ENCODE measurements at places on chromosomes 3 and 15.

DNA sequence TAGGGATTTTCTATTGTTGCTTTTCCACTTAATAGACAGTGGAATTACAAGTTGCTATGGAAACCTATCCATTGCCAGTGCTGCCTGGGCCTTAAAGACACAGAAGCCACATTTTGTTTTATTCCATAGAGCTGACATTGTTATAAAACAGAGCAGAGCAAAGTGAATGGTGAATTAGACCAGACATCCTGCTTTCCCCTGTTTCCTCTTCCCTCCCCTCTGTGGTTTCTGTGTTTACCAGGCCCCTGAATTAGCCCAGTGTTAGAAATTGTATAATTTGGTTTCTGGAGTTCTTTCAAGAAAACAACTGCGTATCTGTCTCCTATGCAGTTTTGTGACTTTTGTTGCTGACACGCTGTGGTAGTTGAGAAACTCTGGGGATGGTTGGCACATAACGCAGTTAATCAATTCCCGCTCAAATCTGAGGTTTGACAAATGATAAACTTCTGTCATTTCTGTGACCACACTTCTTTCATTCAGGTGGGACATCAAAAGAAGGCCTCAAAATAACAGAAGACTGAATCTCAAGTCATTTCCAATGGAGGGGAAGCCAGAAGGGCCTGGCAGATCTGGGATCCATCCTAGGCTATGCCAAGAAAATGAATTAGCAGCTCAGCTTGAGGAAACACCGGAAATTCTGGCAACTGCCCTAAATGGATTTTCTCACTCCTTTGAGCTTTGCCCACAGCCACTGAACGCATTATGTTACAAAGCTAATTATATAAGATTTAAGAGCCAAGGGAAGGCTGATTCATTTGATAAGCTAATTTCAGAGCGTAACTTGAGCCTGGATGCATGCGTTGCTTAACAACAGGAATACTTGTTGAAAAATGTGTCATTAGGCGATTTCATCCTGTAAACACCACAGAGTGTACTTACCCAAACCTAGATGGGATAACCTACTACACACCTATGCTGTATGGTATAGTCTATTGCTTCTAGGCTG, 46.9 kb downstream of the NR1D2 start:
- DNase-seq: no peak

DNA sequence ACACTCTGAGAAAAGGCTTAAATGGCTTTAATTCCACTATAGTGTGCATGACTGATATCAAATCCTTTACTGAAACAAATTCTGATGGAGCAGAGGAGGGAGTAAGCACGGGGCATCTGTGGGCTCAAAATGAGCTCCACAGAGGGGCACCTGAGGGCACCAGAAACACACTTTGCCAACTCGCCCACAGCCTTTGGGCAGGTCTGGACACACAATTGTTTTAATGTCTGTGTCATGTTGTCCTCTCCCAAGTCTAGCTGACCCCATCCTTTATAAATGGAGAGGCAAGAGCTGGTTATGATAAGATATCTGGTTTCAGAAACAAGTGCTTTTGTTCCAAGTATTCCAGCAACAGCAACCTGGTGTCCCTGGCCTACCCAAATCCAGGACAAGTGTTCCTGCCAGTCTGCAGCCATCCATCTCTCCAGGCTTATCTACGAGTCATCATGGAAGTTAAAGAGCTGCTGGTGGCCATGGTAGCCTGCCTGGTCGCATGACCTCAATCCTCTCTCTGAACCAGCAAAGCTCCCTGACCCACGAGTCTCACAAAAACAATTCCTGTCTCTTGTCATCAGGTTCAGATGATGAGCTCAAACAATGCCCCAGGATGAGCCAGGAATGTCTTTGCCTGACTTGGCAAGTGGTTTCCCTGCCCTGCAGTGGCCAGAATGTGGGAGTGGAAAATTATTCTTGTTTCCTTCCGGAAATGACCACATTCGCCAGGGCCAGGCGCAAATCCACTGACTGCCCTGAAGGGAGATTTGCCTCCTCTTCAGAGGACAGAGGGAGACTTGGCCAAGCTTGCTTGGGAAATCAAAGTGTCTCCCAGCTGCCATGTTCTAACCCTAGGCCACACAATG, 64.4 kb upstream of the TPM1 start:
- no peak for DNase-seq

GRCh38 chr3:116188231-116188785, 257.0 kb downstream of the LSAMP start:
- no peak for DNase-seq

GRCh38 chr3:71652781-71653413, 69.4 kb upstream of the FOXP1 start:
- DNase-seq: no peak

- no peak for DNase-seq
Observed at GRCh38 chr3:145448436-145448835, 712.5 kb downstream of the PLOD2 start.

DNA sequence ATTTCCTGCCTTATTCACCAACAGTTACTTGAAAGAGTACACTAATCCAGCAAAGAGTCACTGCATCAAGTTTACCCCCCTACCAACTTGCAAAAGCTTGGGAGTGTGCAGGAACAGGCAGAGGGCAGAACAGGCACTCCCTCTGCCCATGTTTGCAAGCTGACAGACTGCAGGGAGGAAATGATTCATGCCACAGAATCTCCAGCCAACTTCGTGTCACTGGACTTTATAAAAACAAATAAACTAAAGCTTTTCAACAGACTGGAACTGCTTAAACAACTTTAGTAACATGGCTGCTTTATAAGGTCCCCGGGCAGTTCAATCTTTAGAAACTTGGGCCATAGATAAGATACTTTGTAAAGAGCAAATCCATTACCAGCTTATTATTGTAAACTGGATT, 129.5 kb downstream of the THRB start:
- DNase-seq: no peak

DNA sequence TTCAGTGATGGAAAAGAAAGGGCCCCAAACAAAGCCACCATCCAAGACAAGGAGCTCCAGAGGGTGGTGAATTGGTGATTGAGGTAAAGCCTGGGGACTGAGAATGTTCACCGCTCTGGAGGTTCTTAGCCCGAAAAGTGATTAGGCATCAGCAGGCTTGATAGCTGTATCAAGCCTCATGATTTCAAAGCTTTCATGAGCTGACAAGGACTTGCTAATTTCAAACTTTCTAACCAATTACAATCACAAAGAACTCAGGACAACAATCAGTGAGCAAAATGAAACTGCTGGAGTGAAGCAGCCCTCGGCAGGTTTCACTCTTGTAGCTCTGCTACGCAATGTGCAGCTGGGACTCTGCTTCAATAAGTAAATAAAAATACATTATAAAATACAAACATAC, 391.3 kb downstream of the TIGIT start:
- no peak for DNase-seq

GRCh38 chr3:185561374-185561943, 9.1 kb upstream of the LIPH start:
- no peak for DNase-seq

- no peak for DNase-seq
Observed at GRCh38 chr3:139982404-139982803, 47.4 kb downstream of the CLSTN2 start.

DNA sequence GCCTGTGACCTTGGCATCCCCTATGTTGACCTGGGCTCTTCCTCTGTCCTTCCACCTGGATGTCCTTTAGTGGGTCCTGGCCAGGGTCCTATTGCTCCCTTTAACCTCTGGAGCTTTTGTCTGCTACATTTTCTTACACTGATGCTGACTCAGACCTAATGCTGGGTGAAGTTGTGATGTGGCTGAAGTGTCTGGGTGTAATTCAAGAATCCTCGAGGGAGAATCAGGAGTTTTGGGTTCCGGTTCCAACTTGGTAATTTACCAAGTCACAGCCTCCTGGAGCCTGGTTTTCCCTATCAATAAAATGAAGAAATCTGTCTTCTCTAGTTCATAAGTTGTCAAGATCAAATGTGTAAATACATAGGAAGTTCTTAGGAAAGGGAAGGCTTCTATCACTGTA, 25.6 kb downstream of the CEP19 start:
- no peak for DNase-seq

DNA sequence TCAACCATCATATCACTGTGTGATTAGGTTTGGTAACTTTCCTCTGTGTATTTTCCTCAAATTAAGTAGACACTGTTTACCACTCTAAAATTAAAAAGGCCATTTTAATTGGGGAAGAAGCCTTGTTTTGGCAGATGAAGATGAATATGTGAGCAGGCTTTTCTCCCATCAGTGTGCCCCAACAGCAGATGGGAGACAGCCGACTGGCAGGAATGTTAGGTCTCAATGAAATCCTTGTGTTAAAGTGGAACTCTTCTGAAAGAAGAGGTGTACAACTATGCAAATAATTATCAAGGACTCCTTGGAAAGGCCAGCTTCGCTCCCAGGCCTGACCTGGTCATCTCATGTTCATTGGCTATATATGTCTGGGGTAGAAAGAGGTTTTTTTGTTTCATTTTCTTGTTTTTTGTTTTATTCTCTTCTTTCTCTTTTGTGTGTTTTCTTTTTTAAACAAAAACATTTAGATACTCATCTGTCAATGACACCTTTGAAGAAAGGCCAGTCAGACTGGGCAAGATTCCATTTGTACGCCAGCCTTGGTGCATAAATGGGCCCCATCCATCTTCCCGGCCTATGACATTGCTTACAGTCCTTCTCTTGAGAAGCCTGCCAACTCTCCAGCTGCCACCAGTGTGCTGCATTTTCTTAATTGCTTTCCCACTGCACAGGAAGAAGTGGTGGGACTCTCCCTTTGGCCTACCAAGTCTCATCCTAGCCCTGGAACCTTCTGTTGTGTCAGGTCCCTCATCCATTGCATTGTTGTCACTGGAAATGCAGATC, 25.8 kb downstream of the LRTM1 start:
- DNase-seq: no peak

- DNase-seq: no peak
Observed at GRCh38 chr3:33718595-33718907, 497 bp upstream of the CLASP2 start.

- DNase-seq: no peak
Observed at GRCh38 chr3:107345822-107346405, 31.3 kb upstream of the CCDC54 start.

- no peak for DNase-seq
Observed at GRCh38 chr3:46405301-46406019, 1.4 kb downstream of the CCR5AS start.

- no peak for DNase-seq
Observed at GRCh38 chr3:126311338-126311978, 45.8 kb downstream of the KLF15 start.

GRCh38 chr15:83588441-83588840, 65.5 kb upstream of the ADAMTSL3 start:
- DNase-seq: no peak

- DNase-seq: no peak
Observed at GRCh38 chr15:77851691-77852090, 219.0 kb upstream of the LINGO1 start.

GRCh38 chr3:135667061-135667460, 298.5 kb upstream of the PPP2R3A start:
- DNase-seq: no peak

- no peak for DNase-seq
Observed at GRCh38 chr15:58212909-58213526, 74.8 kb downstream of the AQP9 start.

DNA sequence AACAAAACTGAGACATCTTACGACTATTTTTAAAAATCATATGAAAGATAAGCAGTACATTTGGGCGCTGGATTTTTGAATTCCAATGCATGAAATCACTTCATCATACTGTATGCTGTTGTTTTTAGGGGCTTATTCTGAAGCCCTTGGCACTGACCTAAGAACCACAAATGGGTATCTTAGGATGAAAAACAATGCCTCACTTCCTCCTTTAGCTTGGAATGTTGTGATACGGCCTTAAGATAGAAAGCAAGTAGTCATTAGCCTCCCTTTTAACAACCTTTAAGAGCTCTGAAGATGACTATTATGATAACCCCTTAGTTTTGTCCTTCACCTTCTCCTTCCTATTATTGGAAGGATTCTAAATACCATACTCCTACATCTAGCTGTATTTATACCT, 289.8 kb downstream of the ARPP21 start:
- no peak for DNase-seq

- no peak for DNase-seq
Observed at GRCh38 chr3:156615592-156616173, 58.7 kb upstream of the TIPARP start.

GRCh38 chr3:128914966-128915645, 35.7 kb downstream of the ACAD9 start:
- no peak for DNase-seq

GRCh38 chr3:64530434-64531049, 157.3 kb downstream of the ADAMTS9 start:
- no peak for DNase-seq

DNA sequence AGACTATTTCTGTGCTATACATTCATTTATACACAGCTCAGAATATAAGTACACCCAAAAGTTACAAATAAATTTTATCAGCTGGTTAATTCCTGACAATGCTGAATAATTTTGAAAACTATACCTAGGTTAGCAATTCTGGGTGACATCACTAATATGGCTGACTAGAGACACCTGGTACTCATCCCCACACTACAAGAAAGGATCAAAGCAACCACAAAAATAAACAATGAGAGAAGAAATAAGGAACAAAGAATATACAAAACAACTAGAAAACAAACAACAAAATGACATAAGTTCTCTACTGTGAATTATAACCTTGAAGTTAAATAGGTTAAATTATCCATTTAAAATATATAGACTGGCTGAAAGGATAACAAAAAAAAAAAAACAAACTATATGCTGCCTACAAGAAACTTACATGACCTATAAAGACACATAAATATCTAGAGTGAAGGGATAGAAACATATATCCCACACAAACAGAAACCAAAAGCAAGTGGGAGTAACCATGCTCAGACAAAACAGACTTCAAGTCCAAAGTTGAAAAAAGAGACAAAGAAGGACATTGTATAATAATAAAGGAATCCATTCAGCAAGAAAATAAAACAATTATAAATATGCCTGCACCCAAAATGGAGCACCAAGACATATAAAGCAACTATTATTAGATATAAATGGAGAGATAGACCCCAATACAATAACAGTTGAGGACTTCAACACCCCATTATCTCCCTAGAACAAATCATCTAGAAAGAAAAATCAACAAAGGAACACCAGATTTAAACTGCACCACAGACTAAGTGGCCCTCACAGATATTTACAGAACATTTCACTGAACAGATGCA, 57.8 kb downstream of the IMPG2 start:
- DNase-seq: no peak

DNA sequence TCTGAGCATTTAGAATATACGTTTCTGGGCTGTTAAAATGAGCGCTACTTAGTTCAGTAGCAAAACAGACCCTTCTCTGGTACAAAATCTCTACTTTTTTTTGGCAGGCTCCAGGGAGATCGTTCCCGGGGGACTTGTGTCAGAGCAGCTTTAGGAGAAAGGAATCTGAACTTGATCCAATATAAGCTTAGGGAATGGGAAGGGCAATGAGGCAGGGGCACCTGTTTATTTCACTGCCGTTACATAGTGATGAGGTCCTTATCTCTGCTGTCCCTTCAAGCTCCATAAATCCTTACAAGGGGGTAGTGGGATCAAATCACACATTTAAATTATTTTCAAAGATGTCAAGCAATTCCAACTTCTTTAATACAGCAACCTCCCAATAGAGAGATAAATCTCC, 128.7 kb upstream of the BNIP2 start:
- DNase-seq: no peak

- DNase-seq: peak; percentile 10
Observed at GRCh38 chr3:31462050-31462569, 70.6 kb upstream of the STT3B start.

GRCh38 chr3:117084277-117084676, 374.7 kb downstream of the TUSC7 start:
- no peak for DNase-seq

- DNase-seq: no peak
Observed at GRCh38 chr15:45604326-45604725, 17.1 kb downstream of the BLOC1S6 start.

All from stimulated activated CD4-positive, alpha-beta T cell treated with anti-CD3 and anti-CD28 coated beads, Interleukin-15, amount 100 ng/mL, for 1 hour (primary cell).